ENCODE measurements at places on chromosomes 5 and 9.

DNA sequence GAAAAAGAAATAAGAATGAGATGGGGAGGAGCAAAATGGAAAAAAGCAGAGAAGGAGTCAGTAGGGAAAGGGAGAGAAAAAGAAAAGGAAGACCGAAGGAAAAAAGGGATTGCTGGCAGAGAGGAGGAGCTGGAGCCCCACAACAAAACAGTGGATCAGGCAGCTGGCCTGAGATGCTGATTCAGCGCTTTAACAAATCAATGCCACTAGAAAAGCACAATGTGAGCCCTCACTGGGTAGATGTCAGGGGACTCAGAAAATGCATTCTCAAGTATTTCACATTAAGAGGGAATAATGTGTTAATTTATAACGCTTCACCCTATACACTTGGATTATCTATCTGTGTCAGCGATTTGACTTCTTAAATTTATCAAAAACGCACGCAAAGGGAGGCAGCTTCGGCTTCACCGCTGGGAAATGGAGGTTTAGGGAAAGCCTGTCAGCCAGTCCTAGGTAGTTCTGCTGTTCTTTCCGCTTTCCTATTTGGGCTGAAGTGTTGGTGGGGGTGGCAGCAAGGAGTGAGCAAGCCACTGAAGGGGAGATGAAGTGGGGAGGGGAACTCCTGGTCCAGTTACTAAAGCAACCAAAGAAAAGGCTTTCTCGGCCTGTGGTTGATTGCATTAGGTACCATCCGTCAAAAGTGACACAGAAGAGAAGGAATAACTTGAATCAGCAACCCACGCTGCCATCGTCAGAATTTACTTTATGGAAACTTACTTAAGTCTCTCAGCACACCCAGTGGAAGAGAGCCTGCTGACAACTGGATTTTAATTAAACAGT is 161.6 kb downstream of the BNC2 start:
- DNase-seq, result no peak

DNA sequence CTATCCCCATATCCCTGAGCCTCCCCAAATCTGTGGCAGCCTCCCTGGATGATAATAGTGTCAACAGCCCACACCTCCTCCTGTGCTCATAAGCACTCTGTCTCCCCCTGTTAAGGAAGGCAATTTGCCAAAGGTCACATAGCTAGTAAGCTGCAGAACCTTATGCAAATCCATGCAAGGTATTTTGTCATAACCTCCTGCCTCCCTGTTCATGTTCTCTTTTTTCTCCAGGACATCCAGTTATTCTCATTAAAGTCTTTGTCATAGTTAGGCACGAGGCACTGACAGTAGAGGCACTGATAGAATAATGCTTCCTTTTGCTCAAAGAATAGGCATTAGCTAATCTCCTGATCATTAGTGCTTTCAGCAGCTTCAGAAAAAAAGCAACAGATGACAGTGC is 10.2 kb upstream of the AUH start:
- DNase-seq, result no peak

DNA sequence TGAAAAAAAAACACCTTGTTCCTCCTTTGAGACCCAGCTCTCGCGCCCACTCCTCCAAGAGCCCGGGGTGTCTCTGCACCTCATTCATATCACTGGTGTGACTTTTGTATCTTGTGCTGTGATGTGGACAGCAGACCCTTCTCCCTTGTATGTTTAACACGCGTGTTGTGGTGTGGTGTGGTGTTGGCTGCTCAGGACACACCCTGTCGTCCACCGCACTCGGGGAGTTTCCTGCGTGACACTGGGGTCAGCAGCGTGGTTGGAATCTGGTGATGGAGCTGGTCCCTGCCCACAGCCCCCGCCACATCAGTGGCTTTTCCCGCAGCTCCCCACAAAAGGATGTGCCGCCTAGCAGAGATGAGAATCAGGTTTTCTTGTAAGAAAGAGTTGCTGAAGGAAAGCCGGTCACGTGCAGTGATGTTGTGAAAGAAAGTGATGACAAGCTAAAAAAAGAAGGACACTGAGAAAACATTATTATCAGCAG is 61.5 kb downstream of the TENT4A start:
- DNase-seq, result no peak

DNA sequence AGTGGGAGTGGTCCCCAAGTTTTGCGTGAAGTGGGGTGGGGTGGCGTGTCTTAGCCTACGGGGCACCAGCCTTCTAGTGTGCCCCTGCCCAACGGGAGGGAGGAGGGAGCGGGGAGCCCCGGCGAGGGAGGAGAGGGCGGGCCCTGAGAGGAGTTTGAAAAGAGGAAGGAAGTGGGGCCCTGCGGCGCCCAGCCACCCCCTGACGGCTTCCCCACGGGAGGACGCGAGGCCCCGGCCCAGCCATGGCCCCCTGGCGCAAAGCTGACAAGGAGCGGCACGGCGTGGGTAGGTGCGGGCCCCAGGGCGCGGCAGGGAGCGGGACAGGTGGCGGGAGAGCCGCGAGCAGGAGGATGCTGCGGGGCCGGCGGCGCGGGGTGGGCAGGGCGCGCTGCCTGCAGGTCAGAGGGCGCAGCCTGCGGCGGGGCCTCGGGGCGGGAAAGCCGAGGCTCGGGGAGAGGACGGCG is at the start of gene DOCK2:
TSS of gene DOCK2 (plus strand) at position 191 of the 464 bp plus-strand sequence. CDS start at position 243, 52 bp downstream.
- peak; percentile 77 for DNase-seq

DNA sequence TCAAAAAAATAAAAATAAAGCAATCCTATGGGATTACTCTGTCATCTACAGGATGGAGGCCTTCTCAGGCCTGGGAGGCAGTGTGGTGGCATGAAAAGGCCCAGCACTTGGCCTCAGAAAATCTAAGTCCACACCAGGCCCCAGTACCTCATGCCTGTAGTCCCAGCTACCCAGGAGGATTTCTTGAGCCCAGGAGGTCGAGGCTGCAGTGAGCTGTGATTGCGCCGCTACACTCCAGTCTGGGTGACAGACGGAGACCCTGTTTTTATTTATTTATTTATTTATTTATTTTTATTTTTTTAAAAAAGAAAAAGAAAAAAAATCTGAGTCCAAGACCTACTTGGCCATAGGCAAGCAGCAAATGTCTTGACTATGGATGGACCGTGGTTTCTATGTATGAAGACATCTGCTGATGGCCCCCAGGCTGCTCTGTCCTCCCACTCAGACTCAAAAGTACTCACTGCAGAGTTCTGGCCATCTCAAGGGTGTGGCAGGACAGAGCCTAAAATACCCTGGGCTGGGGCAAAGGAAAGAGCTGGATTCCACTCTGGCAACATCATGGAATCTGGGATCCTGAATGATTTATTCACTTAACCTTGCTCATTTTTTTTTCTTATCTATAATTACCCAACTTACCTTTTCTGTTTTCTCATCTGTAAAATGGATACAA is 55.0 kb downstream of the ARHGEF37 start:
- DNase-seq, result no peak

GRCh38 chr5:127878174-127878750 is 175.1 kb downstream of the CCDC192 start:
- no peak for DNase-seq

DNA sequence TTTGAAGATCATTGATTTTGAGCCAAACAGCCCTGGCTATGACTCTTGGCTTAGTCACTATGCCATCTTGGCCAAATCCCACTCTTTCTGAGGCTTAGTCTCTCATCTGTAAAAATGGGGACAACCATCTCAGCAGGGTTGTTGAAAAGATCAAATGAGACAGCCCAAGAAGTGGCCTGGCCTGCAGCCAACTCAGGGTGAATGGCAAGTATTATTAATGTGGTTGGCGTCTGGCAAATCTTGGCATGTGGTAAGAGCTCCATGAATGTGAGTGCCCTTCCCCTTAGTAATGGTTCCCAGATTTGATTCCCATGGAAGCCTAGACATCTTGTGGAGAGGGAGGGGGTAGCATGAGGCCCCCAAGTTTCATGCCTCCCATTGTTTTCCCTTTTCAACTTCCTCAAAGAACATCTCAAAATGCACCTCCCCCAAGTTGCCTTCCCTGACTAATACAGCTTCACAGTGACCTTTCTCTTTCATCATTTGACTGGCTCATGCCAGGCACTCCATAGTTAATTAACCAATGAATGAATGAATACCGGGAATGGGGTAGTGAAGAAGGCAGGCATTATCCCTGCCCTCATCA is 11.8 kb upstream of the TGFBI start:
- no peak for DNase-seq

DNA sequence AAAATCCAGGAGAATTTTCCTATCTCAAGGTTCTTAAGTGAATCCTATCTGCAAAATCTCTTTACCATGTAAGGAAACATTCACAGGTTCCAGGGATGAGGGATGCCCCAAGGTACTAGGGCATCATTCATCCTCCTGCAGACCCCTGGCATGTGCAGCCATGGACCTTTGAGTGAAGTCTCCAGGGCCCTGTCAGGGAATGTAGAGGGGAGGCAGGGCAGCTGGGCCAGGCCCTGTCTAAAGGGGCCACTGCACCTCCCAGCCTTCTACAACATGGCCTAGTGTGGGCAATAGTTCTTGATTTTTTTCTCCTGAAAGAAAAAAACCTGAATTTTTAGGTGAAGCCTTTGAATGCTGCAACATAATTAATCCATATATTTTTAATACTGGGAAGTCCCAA is 63.3 kb downstream of the SEMA4D start:
- no peak for DNase-seq

- no peak for DNase-seq
Measured at GRCh38 chr9:5557606-5558587, 47.6 kb downstream of the PDCD1LG2 start.

DNA sequence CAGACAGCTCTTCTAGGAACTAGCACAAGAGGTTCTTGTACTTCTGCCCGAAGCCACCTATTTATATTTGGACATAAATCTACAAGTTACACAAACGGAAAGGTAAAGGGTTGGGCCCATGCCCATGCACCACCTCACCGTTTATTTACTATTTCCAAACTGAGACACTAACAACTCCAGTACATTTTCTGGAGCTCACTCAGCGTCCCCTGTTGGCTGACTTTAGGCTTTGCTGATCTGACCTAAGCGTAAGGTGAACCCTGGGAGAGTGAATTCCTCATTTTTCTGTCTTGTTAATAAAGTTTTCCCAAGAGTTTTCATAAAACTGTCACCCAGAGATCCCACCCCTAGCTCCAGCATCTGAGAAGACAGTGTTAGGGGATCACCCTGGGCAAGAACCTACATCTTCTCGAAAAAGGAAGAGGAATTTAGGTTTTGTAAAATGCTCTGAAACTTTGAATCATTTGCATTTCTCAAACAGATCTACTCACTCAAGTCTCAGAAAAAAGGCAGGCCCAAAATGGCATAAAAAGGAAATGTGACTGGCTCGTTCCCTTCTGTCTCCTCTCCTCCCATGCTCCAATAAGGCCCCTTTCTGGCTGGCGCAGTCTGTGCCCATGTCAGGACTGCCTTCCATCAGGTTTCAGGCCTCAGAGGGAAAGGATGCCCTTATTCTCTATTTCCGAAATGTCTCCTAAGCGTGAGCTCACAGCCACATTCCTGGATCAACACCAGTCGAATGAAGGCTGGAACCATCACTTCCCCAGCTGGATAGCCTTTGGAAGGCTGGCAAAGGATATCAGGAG is 201.3 kb downstream of the FANCC start:
- no peak for DNase-seq

Data from activated CD4-positive, alpha-beta T cell treated with anti-CD3 and anti-CD28 coated beads, Interleukin-2, Interleukin-4, amounts not matched to agents 100 ng/mL and 50 ng/mL, durations not matched to agents 16 hours and 8 hours (primary cell).